ENCODE measurements at places on chromosomes 5 and 9.

GRCh38 chr5:171581781-171582180 is 162.3 kb downstream of the FGF18 start:
- DNase-seq: no peak

DNA sequence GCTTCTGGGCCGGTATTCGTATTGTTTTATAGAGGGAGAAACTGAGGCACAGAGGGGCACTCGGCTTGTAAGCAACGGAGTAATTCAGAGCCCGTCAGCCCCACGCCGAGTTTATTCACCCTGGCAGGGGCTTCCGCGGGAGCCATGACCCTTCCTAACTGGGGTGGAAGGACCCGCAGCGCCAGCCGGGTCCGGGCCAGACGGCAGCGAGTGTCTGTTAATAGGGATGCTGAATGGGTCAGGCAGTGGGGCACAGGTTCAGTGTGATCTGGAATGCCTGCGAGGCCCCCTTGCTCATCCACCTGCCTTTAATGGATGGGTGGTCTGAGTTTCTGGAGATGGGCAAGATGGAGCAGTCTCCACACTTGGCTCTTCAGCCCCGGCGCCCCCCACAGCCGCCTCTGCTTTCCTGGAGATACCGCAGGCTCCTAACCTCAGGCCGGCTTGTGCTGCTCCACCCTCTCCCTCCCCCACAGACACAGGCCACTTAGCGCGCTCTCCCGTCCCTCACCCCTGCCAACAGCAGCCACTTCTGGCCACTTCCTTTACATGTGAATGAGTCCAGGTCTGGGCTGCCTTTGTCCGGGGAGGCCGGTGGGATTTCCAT is 147.1 kb downstream of the ERCC6L2 start:
- DNase-seq: no peak

DNA sequence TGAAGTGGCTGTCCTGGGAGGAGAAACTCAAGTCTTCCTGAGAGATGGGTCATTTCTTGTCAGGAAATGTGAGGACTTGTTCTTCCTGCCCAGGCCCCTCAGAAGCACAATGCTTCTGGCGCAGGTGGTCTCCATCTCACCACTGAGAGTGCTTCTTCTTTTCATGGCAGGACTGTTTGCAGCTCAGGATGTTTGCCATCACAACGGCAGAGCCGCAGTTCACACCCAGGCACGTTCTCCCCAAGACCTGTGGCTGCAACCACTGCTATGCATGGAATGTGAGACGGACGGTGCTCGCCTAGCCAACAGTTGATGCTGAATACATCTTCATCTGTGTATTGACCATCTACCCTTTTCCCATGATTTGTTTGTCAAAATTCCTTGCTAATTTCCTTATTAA is 216.3 kb downstream of the GADD45G start:
- no peak for DNase-seq

GRCh38 chr5:150204590-150204960 is 14.7 kb downstream of the SLC6A7 start:
- DNase-seq: no peak

- DNase-seq: peak; percentile 1
Observed at GRCh38 chr5:82885627-82886389, 191.4 kb downstream of the TMEM167A start.

- DNase-seq: peak; percentile 50
Observed at GRCh38 chr5:109910874-109911273, 221.1 kb downstream of the MAN2A1 start.

DNA sequence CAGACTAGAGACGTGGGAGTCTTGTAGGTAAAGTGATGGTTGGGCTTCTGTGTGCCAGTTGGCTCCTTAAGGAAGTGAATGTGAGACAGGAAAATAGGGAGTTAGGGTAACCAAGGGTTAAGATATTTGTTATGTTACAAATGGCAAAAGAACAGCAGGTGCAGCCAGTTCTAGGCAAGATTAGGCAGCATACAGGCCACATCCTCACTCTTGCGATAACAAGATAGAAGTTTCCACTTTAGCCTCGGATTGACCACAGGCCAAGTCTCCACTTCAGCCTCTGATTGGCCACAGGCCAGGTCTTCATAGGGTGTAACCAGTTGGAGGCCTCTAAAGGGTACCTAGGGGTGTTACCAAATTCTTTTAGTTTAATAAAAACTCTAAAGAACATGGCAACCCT is 54.6 kb upstream of the ABCA1 start:
- DNase-seq: no peak

DNA sequence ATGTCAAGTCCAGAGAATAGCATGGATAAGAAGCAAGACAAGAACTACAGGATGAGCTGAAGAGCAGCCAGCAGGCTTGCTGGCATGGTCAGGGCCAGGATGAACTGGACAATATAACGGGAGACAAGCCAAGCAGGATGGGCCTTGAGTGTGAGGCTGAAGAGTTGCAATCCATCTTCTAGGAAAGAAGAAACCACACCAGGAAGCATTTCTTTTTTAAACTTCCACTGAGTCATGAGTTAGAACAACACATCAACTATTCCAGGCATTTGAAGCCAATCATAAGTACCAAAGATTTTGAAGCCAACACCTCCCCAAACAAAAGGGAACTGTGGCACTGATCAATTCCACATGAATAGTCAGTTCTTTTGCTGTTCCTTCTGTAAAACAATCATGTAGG is 27.3 kb downstream of the SLC31A2 start:
- DNase-seq: no peak

DNA sequence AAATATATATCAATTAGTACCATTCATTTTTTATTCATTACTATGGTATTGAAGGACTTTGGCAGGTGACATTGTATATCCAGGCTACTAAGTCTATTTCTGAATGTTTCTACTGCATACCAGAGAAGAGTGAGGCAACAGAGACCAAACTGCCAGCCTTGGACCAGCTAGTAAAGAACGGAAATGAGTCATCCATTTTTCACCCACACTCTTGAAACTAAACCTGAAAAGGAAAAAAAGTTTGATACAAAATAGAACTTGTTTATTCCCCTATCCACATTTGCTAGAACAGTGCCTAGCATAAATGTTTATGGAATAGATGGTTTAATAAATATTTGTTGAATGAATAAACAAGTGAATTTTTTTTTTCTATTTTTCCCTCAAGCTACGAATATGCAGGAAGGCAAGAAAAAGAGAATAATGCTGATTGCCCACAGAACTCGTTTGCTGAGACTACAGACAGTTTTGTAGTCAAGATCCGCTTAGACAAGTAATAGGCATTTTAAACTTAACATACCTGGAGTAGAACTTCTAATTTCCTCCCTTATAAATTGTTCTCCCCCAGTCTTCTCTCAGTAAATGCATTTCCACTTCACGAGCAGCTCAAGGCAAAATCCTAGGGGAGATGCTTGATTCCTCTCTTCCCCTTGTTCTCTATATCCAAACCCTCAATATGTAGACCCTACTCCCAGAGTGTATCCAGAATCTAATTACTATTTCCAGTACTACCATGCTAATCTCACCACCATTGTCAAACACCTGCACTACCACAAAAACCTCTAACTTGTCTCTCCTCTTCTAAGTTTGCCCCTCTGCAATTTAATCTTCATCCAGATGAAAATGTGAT is 146.2 kb upstream of the RASA1 start:
- DNase-seq: peak; percentile 20

GRCh38 chr5:157624144-157624543 is 28.1 kb downstream of the SOX30 start:
- DNase-seq: no peak

DNA sequence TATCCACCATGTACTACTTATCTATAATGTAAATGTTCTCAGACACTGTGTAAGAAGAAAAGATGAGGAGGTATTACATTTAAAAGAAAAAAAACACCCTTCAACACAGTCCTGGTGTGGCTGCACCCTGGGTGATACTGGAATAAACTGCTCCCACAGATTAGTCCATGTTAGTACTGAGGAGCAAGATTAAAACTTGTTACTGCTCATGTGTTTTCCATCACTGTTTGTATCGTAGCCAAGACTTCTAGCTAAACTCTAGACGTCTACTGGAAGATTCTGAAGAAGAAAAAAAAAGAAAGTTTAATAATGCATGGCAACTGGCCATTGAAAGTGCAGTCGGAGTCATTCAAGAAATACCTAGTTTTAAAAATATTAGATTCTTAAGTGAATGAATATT is at the start of gene ASPN:
ASPN (minus strand) TSS at position 178 of the 400 bp plus-strand sequence.
- no peak for DNase-seq

DNA sequence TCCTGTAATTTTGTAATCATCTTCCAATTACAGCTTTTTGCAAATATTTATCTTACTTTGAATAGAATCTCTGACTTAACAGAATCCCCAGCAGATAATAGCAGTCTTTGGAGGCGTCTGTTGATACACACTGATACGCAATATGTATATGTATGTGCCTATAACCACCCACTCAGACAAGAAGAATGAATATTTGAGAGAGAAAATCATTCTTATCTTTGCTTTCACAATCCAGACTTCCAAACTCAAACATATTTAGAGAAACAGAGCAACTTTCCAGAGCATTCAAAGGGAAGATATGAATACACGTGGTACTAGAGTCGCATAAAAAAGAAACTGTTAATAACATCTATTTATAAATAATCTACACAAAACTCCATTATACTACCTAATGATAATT is 6.1 kb downstream of the RORB start:
- no peak for DNase-seq

- DNase-seq: no peak
Observed at GRCh38 chr5:83568186-83568585, 96.6 kb downstream of the VCAN start.

DNA sequence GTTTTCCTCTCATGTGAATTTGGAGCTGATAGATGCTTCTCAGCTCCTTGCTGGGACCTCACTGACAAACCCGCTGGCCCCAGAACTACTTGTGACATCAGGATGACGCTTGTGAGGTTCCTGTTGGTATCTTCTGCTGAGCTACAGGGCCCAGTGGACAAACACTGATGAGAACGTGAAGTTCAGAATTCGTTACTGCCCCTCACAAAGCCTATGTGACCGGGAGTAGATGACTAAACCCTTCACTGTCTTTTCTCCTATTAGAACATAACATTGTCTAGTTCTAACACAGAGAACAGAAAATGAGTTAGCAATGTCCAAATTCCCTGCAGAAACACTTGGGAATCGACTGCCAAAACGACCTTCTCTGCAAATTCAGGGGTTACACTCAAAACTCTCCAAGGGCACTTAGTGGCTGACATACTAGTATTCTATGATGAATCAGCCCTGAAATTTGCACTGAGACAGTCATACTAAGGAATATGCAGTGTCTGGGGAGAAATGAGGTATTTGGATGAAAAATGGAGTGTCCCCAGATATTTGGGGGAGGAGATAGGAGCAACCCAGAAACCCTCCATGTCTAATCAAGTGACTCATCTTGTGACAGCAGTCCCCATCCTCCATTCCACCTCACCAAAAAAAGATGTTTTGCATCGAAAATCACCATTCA is 143.2 kb upstream of the TRIM32 start:
- no peak for DNase-seq

DNA sequence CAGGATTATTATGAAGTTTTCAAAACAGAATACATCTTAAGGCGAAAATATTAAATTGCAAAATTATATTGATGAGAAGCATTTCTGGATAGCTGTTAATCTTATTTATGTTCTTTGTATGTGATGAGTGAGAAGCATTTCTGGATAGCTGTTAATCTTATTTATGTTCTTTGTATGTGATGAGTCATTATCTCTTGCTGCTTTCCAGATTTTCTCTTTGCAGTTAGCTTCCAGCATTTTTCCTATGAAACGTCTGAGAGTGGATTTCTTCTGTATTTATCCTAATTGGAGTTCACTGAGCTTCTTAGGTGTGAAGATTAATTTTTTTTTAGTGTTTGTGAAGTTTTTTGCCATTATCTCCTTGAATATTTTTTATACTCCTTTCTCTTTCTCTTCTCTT is 8.2 kb downstream of the TMEM232 start:
- DNase-seq: no peak

GRCh38 chr5:142303565-142303964 is 21.3 kb downstream of the SPRY4 start:
- no peak for DNase-seq

- no peak for DNase-seq
Observed at GRCh38 chr5:155952486-155953089, 374.4 kb upstream of the SGCD start.

DNA sequence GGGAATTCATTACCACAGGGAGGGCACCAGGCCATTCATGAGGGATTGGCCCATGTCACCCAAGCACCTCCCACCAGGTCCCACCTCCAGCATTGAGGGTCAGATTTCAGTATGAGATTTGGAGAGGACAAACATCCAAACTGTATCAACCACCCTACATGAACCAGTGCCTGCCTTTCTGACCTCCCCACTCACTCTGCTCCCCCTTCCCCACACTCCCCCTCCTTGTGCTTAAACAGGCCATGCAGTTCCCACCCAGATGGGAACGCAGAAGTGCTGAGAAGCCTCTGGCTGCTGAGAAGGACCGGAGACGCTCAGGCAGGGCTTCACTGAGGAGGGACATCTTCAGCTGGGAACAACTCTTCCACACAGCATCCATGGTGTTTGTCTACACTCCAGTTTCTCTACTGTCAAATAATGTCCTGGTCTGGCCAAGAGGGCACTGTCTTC is 30.0 kb upstream of the ADAMTS2 start:
- DNase-seq: no peak

- no peak for DNase-seq
Observed at GRCh38 chr5:141672841-141673813, 8.9 kb downstream of the ARAP3 start.
